CD4-positive, alpha-beta memory T cell (primary cell): ENCODE measurements at places on chromosomes 2 and 18. TPM values are rescaled to one million over a fixed set of nuclear protein-coding genes. Genes with fewer than 3 reads are reported as not detected.

The IL36B gene
- not detected for total RNA-seq

The HOXD10 gene
- total RNA-seq, result not detected

The DQX1 gene
- total RNA-seq, result 0.44 TPM

GRCh38 chr2:231168460-231169139 is 29.8 kb upstream of the ARMC9 start:
- DNase-seq, result no peak

GRCh38 chr2:233845301-233846060 is 8.9 kb downstream of the HJURP start:
- DNase-seq, result no peak

DNA sequence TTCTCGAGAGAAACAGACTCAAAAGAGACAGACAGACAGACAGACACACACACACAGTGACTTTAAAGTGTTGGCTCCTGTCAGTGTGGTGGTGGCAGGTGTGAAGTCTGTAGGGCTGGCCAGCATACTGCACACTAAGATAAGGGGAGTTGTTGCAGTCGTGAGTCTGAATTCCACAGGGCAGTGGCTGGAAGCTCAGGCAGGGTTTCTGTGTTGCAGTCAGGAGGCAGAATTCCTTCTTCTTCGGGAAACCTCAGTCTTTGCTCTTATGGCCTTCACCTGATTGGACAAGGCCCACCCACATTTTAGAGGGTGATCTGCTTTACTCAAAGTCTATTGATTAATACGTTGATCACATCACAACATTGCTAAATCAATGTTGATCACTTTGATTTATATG is 478.4 kb upstream of the HS6ST1 start:
- no peak for DNase-seq

DNA sequence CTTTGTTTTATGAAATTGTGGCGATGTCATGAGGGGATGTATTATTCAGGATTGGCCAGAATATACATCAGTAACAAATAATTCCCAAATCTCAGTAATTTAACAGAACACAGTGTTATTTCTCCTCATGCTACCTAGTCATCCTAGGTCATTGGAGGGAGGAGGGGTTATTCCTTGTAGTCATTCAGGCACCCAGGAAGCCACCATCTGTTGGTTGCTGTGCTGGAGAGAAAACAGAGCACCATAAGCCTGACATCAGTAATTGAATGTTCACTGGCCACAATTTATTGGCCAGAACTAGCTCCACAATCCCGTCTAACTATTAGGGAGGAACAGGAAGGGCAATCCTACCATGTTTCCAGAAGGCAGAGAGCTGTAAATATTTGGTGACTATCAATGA is 303.5 kb upstream of the CELF4 start:
- DNase-seq, result no peak
